ENCODE measurements at places on chromosomes 6 and 20. TPM values are rescaled to one million over a fixed set of nuclear protein-coding genes. Genes with fewer than 3 reads are reported as not detected.
A peak's percentile ranks its signal among the peaks of the same experiment; 100 is the strongest.

DNA sequence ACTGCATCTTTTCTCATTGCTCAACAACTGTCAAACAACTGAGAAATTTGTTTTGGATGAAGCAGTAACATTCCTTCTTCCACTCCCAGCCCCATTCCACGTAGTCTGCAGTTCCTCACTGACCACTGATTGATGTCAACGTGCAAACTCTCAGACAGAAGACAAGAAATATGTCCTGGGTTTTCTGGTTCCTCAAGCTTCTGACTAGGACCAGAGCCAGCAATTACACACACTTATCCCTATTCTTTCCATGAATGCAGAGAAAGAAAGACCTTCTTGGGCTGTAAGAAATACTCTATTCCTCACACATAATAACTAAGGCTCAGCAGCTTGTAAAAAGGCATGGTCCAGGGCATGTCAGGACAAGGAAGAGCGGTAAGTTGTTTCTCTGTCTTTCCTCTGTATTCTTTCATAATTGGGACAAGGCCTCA is 790.1 kb upstream of the SLC35B3 start:
- DNase-seq = no peak
- no peak overlapping the region for H3K27ac ChIP-seq
- no peaks in the 10 kb centered on the region for H3K27me3 ChIP-seq
- no peaks in the 10 kb centered on the region for H3K4me1 ChIP-seq
- no peak overlapping the region for H3K4me3 ChIP-seq

DNA sequence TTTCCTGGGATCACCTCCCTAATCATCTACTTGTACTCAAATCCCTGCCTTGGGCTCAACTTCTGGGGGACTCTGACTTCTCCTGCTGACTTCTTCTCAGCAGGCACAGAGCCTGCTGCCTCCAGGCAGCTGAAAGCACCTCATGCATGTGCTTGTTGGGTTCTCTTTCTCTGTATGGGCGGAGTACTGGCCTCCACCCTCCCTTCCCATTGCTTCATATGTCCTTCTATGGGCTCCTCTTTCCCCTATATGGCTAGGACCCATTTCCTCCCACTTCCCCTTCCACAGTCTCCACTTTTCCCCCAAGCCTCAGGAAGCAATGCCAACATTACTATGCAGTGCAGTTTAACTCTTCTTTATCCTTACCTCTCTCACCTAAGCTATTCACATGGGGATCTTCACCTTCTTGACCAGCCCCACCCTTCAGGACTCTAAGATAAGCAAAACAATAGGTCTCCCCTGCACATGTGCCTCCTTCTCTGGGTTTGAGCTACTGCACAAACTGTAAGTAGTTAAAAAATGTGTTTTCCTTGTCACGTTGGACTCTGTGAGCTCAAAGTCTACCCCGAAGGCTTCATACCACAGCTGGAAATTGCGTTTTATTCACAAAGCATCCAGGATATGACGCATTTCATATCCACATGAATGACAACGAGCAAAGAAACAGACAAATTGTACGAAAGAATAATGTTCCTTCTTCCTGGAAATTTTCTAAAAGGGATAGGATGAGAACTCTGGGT is 93.7 kb downstream of the CDS2 start:
- no peaks in the 10 kb centered on the region for H3K36me3 ChIP-seq
- H3K4me1 ChIP-seq = no peaks in the 10 kb centered on the region
- H3K4me3 ChIP-seq = no peak overlapping the region
- no peak for DNase-seq
- no peaks in the 10 kb centered on the region for H3K27me3 ChIP-seq

AIF1 gene
- total RNA-seq = 9.4 TPM

DEFB132 gene
- total RNA-seq = not detected

- no peak overlapping the region for H3K27ac ChIP-seq
- no peak for DNase-seq
- H3K4me3 ChIP-seq = no peak overlapping the region
- no peaks in the 10 kb centered on the region for H3K27me3 ChIP-seq
- no peaks in the 10 kb centered on the region for H3K4me1 ChIP-seq
- H3K36me3 ChIP-seq = no peaks in the 10 kb centered on the region
Measured at GRCh38 chr6:74851596-74851995, 354.3 kb downstream of the COL12A1 start.

- H3K4me3 ChIP-seq = no peak overlapping the region
- H3K27ac ChIP-seq = no peak overlapping the region
- no peaks in the 10 kb centered on the region for H3K36me3 ChIP-seq
- no peak for DNase-seq
Measured at GRCh38 chr6:159056899-159057298, 12.1 kb upstream of the TAGAP start.

- H3K36me3 ChIP-seq = no peaks in the 10 kb centered on the region
- H3K27ac ChIP-seq = peak overlapping the region; percentile 51
- no peak overlapping the region for H3K4me3 ChIP-seq
- DNase-seq = peak; percentile 40
Measured at GRCh38 chr20:37335642-37336368, 10.1 kb upstream of the SRC start.

DNA sequence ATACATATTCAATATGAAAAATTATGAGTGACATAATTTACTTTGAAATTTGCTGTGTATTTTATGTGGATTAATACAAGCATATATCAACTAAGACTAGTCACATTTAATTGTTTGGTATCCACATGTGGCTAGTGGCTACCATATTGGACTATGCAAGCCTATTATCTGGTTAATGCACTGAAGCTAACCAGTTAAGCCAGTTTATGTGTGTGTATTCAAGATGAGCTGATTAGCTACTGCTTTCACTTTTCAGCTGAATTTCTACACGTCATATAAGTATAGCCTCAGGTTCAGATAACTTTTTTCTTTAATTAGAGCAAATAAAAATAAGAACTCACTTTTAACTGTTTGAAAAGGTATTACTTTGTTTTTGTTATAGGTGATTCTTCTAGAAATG is 903.7 kb downstream of the TFAP2A start:
- no peak overlapping the region for H3K4me3 ChIP-seq
- H3K36me3 ChIP-seq = no peaks in the 10 kb centered on the region
- no peaks in the 10 kb centered on the region for H3K27me3 ChIP-seq

DNA sequence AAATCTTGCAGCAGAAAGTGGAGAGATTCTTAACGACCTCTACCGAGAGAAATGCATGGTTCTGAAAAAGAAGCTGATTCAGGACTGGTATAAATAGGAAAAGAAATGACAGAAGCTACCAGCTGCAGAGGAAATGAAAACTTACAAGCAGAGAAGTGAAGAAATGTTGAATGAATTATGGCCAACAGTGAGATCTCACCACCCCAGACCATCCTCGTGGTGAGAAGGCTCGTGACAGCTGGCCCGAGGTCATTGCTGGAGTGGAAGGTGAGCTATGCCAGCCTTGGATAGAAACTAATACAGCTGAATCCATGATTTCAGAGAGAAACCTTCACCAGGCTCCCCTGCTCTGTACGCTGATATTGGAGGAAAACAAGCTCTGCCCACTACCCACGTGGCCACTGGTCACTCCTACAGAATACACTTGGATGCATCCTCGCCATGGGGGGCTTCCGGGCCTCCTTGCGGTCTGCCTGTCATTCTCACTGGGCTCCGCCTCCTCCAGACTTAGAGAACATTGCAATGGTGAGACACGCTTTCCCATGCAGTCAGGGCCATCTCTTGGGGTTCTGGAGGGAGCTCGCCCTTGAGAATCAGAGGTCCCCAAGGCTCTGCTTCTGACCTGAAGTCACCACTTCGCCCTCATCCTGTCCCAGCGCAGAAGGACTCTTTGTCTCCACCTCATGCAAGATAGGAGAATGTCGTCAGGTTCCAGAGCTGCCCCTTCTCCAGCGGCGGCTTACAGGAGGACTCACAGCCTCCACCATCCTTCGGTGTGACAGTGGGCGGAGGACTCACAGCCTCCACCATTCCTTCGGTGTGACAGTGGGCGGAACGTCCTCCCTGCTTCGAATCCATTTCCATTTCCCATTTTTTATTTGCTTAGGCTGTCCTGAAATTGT is 10.6 kb upstream of the TUBB2B start:
- H3K27me3 ChIP-seq = peaks cover 6% of the 10 kb centered on the region
- no peaks in the 10 kb centered on the region for H3K36me3 ChIP-seq
- H3K27ac ChIP-seq = no peak overlapping the region
- peaks cover 9% of the 10 kb centered on the region for H3K4me1 ChIP-seq
- no peak overlapping the region for H3K4me3 ChIP-seq

SIRPG gene
- total RNA-seq = not detected

- no peak overlapping the region for H3K27ac ChIP-seq
- H3K36me3 ChIP-seq = no peaks in the 10 kb centered on the region
- H3K4me1 ChIP-seq = no peaks in the 10 kb centered on the region
- no peak overlapping the region for H3K4me3 ChIP-seq
Measured at GRCh38 chr6:95685822-95686221, 108.5 kb downstream of the MANEA start.

DNA sequence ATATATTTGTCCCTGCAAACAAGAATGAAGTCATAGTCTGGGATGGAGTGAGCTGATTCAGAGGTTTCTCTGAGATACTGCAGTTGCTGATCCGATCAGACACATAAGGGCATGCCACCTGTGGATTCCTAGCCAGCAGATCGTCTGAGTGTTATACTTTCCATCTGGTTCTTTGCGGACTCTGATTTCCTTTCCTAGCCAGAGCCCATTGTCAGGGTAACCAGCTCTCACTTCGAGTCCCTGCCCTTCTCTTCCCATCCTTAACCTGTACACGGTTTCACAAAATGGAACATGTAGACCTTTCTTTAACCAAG is 100.9 kb downstream of the TMEM200A start:
- H3K27ac ChIP-seq = no peak overlapping the region
- DNase-seq = no peak
- no peaks in the 10 kb centered on the region for H3K4me1 ChIP-seq
- no peak overlapping the region for H3K4me3 ChIP-seq
- H3K27me3 ChIP-seq = no peaks in the 10 kb centered on the region

DNA sequence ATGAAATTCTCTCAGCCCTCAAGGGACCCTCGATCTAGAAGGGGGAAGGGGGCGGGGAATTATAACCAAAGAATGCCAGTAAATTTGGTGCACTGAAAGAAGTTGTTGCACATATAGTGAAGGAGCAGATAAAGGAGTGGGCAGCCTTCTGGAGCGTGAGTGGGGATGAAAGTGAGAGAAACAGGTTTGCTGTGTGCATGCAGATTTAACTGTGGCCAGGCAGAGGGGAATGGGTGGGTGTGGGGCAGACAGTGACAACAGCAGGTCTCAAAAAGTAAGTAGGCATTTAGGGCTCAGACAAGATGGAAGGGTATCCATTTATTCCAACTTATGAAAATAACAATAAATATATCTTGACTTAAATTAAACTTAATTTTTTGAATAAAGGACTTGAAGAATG is 149.1 kb downstream of the KCNQ5 start:
- H3K4me1 ChIP-seq = no peaks in the 10 kb centered on the region
- no peak for DNase-seq
- no peaks in the 10 kb centered on the region for H3K36me3 ChIP-seq

GRCh38 chr6:88380618-88381288 is 214.6 kb upstream of the CNR1 start:
- no peak overlapping the region for H3K4me3 ChIP-seq
- no peak for DNase-seq
- H3K27me3 ChIP-seq = no peaks in the 10 kb centered on the region
- no peak overlapping the region for H3K27ac ChIP-seq
- H3K4me1 ChIP-seq = no peaks in the 10 kb centered on the region
- H3K36me3 ChIP-seq = no peaks in the 10 kb centered on the region

DNA sequence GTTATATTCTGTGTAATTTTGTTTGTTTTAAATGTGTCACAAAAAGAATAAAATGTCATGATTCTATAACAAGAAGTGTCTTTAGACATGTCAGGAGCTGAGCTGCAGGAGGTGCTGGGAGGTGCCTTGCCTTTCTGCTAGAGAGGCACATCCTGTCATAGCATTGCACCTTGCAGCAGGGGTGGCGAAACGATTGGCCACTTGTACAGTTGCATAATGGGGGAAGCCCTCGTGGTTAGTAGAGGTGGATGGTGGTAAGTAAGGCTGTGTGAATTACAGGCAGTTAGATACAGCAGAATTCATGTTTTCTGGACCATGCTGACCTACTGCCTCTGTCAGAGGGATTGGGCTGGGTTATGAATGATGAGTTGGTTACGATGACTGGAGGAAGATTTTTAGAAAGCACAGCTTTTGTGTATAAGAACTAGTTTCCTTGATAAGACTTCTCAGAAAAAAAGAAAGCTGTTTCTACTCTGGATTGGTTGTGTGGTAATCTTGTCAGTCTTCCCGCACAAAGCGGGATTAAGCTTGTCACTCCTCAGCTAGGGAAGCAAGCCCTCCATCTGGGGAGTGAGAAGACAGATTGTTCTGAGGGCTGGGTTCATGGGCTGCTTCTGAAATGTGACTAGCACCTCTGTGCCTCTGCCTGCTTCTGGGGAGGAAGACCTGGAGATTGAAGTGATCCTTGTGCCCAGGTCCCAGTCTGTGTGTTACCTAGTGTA is 74.9 kb downstream of the FOXO3 start:
- no peak overlapping the region for H3K4me3 ChIP-seq
- H3K4me1 ChIP-seq = peaks cover 21% of the 10 kb centered on the region
- no peaks in the 10 kb centered on the region for H3K36me3 ChIP-seq
- H3K27ac ChIP-seq = no peak overlapping the region

HLA-DRB1 gene
- 0.78 TPM for total RNA-seq
